ENCODE measurements at places on chromosomes 3 and 15. TPM values are rescaled to one million over a fixed set of nuclear protein-coding genes. Genes with fewer than 3 reads are reported as not detected.

- peak; percentile 99 for DNase-seq
Observed at GRCh38 chr3:14947886-14948608, 664 bp downstream of the NR2C2 start.

GRCh38 chr3:151796105-151796680 lies 17.7 kb upstream of the AADAC start:
- DNase-seq = no peak

DNA sequence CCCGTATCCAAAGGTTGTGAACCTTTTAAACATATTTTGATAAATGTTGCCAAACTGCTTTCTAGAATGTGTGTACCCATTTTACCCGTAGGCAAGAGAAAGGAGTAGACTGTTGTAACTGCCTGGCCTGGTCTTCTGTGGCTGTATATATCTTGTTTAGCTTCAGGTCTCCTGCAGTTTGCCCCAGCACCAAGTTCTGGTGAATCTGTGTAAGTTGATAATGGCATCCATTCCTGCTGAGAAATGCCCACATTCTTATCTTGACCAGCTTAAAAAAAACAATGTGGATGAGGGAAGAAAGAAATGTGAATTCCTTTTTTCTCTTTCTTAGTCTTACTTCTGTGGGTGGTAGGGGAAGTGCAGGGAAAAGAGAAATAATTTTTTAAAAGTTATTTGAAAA lies 53.3 kb upstream of the TLE3 start:
- no peak for DNase-seq

DNA sequence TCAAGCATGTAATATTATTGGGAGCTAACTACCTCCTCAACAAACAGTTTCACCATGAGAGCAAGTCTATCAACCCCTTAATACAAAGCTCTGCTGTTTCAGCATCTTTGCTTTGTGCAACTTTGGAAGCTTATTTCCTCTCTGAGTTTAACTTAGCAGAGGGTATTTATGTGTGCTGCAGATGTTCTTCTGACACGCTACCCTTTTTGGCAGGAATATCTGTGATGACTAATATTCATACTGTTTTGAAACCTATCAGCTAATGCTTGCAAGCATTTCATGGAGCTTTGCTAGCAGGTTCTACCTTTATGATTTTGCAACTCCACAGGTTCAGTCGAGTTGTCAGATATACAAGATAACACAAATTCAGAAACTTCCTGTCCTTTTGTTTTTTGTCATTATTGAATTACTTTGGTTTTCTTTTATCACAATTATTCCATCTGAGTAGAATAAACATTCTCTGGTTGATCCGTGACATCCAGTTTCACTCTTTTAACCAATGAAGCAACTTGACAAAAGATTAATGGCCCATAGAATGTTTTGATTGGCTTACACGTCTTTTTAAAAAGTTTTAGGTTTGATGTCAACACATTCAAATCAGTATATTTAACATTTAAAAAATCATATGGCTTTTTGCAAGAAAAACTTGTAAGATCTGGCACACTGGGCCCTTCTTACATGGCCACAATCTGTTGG lies 1.7 kb upstream of the SLC9A9 start:
- no peak for DNase-seq

DNA sequence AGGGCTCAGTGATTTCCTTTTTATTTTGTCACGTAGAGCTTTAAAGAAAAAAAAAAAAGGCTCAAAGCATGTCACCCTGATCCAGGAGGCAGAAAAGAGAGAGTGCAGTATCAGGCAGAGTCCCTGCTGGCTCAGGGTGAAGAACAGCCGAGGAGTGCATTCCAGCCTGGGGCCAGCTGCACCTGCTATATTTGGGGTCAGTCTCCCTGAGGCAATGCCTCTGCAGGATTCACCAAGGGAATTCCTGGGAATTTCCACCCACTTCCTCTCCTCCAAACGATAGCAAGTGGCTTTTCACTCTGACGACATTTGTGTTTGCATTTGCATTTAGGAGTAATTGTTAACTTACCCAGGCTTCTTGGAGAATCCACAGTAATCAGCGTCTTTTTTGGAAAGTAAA lies 202.9 kb upstream of the CTNNB1 start:
- no peak for DNase-seq

- DNase-seq = no peak
Observed at GRCh38 chr3:29557186-29557585, 276.3 kb downstream of the RBMS3 start.

- no peak for DNase-seq
Observed at GRCh38 chr3:11096266-11097139, 57.8 kb upstream of the HRH1 start.

- no peak for DNase-seq
Observed at GRCh38 chr3:76308541-76308940, 523.2 kb upstream of the ZNF717 start.

DNA sequence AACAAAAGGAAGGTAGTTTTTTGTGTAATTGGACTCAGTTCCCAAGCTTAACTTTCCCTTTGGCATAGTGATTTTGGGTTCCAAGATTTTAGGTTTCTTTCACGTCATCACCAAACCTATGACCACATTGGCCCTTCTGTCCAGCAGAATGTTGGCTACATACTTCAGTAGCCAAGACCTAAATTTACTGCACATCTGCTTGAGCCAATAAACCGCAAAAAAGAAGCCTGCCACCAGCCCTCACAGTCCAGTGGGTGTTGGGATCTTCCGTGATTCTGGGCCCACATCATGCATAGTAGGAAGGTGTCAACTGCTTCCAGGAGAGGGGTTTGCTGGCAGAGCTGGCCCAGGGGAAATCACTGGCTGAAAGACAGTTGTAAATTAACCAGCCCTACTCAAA lies 57.6 kb upstream of the LIPC start:
- no peak for DNase-seq

DNA sequence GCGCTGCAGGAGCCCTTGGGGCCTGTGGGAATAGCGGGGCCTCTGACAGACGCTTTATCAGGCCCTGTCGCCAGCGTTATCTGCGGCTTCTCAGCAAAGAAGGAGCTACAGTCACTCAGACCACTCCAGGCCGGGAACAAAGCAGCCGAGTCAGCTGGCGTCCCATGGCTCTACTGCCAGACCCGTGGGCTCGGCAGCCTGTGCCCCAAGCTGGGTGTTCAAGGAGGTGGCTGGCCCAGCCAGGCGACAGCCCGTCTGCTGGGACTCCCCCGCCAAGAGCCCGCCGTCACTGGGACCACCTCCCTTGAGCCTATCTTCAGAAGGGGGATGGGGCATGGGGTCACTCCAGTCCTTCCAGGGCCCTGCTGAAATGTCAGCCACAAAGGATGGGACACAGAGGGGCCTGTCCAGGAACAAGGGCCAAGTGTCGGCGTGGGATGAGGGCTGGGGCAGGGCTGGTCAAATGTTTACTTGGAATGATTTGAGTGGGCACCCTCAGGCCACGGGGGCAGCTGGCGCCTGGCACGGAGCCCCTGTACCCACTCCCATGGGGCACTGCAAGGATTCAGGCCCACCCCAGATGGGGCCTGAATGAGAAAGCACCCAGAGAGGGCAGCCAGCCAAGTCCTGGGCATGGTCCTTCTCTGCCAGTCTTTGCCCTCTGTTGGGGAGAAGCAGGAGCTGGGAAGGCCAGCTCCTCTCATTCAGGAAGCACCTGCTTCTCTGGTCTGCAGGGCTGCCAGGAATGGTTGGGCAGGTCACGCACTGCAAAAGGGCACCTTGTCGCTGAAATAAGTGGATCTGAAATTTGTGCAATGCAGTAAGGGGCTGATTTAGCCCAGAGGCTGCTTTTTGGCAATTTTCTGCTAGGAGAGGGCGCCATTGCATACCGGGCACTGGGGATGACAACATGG lies 148.3 kb downstream of the SMAD6 start:
- DNase-seq = no peak

DNA sequence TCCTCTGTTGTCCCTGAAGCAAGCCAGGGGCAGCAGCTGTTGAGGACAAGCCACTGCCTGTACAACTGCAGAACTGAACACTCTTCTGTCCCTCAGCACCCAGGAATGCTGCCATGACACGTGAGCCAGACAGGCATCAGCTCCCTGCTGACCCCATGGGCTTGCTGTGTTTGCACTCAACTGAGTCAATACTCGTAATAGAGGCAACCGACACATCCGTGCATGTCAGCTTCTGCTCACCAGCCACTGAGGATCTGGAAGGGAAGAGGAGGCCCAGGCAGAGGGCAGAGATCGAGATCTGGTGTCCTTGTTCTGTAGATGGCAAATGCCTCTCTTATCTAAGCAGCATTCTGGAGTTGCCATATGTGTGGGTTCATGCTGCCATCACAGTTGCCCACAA lies 54.3 kb upstream of the SEC61A1 start:
- no peak for DNase-seq

- no peak for DNase-seq
Observed at GRCh38 chr3:72434296-72434695, 413.9 kb downstream of the SHQ1 start.

- DNase-seq = no peak
Observed at GRCh38 chr3:30625541-30626438, 19.4 kb downstream of the TGFBR2 start.

- no peak for DNase-seq
Observed at GRCh38 chr15:85403745-85404144, 23.3 kb downstream of the AKAP13 start.

GRCh38 chr15:81199031-81199779 lies 2.5 kb downstream of the IL16 start:
- no peak for DNase-seq

DNA sequence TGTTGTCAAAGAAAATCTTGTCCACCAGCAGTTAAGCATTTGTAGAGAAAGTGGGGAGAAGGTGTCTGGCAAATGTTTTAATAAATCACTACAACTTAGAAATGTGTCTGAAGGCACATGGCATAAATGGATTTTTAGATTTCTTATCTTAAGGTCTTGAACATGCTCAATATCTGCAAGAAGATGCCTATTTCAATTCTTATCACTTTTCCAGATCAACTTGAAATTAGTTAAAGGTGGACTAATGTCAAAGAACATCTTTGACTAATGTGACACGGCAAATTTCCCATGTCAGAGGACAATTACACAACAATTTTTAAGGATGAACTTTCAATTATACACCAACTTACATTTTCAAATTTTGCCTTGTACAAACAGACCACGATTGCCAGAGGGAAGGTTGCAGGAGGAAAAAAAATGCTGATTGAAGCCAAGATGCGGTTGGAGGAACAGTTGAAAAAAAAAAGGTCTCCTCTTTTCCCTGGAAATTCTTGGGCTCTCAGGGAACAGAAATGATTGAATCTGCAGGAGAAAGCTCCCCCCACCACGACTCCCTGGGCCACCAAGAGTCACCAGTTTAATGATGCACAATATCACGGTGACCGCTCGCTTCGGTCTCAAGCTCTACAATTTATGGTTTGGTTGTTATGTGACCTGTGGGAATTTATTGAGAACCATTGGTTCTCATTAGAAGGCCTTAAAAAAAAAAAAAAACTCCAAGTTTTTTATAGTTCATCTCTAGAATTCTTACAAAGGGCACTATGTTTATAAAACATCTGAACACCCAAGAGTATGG lies 507.6 kb upstream of the ADAMTS9 start:
- DNase-seq = no peak

GRCh38 chr3:129128357-129129155 lies 7.0 kb upstream of the RAB43 start:
- DNase-seq = peak; percentile 72

GRCh38 chr3:13287833-13288232 lies 132.3 kb downstream of the NUP210 start:
- DNase-seq = no peak

- DNase-seq = no peak
Observed at GRCh38 chr3:59127071-59127470, 77.2 kb upstream of the CFAP20DC start.

DNA sequence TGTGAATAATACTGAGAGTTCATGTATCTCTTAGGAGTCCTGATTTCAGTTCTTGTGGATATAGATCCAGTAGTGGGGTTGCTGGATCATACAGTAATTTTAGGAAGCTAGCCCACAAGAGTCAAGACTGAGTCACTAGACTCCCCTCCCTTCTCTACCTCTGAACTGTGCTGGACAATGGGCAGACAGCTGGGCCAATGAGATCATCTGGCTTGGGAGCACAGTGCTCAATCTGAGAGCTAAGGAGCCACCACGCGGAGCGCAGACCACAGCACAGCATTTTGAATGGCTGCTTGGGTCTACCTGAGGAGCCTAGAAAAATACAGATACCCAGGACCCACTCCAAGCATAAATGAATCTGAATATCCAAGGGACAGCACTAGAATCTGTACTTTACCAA lies 32.5 kb downstream of the WNT5A start:
- DNase-seq = no peak

GRCh38 chr15:81068516-81068915 lies 65.6 kb upstream of the CFAP161 start:
- DNase-seq = no peak

DNA sequence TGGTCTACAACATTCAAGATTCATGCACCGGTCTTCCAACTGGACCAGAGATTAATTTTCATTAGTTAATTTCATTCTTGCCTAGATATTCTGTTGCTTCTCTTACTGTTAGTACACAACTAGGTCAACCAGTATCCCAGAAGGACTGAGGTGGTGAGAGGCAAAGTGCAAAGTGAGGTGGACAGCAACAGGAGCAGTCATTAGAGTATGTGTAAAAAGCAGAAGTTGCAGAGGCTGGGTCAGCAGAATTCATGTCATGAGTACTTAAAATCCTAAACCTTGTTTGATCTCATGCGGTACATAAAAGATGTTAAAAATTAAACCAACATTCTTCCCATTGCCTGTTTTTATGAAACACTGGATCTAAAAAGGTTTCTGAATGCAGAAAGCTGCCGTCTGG lies 46.7 kb downstream of the PARP14 start:
- DNase-seq = no peak

- no peak for DNase-seq
Observed at GRCh38 chr15:60534051-60534450, 55.1 kb upstream of the ICE2 start.

GRCh38 chr15:74664028-74664616 lies 31.7 kb downstream of the EDC3 start:
- DNase-seq = no peak

GRCh38 chr3:61141697-61142096 lies 109.6 kb downstream of the FHIT start:
- DNase-seq = no peak

- DNase-seq = peak; percentile 70
Observed at GRCh38 chr3:42066516-42067181, 24.5 kb upstream of the TRAK1 start.

The CISH gene
- total RNA-seq = 9.1 TPM

The MTHFS gene
- total RNA-seq = 30.0 TPM

The APH1B gene
- total RNA-seq = 28.0 TPM

The ADGRG7 gene
- total RNA-seq = not detected

The HMCES gene
- 30.2 TPM for total RNA-seq

The STX19 gene
- total RNA-seq = 0.32 TPM

The TP63 gene
- 0.49 TPM for total RNA-seq

The STRIT1 gene
- total RNA-seq = not detected

The CSPG5 gene
- 0.22 TPM for total RNA-seq

The PYGO1 gene
- total RNA-seq = 1.1 TPM

The PTX3 gene
- 23.0 TPM for total RNA-seq

The VPS8 gene
- total RNA-seq = 106 TPM

The SLC6A20 gene
- not detected for total RNA-seq

The CELF6 gene
- total RNA-seq = 2.6 TPM

The SCG5 gene
- not detected for total RNA-seq
